ENCODE measurements at places on chromosomes 13 and 19.
A peak's percentile ranks its signal among the peaks of the same experiment; 100 is the strongest.

DNA sequence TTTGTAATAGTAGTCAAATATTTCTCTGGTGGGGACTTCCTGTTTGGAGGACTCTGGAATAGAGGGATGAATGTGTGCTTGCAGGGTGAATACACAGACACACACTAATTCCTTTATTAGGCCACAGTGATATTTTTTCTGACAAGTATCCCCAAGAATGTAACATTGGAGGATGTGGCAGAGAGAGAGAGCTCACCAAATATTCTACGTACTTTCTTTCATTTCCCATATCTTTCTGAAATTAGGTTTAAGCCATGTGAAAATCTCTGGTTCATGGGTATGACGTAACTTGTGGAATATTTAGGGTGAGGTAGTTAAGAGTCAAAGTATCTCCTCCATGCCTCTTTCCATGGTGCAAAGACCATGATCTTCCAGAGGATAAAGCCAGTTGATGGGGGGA is 463.4 kb downstream of the DIAPH3 start:
- DNase-seq: no peak

GRCh38 chr19:2976609-2977000 is 759 bp upstream of the TLE6 start:
- DNase-seq: no peak

- no peak for DNase-seq
Measured at GRCh38 chr19:35266520-35267352, 2.0 kb upstream of the USF2 start.

- DNase-seq: peak; percentile 3
Measured at GRCh38 chr19:15776991-15777970, 10.2 kb upstream of the OR10H5 start.

DNA sequence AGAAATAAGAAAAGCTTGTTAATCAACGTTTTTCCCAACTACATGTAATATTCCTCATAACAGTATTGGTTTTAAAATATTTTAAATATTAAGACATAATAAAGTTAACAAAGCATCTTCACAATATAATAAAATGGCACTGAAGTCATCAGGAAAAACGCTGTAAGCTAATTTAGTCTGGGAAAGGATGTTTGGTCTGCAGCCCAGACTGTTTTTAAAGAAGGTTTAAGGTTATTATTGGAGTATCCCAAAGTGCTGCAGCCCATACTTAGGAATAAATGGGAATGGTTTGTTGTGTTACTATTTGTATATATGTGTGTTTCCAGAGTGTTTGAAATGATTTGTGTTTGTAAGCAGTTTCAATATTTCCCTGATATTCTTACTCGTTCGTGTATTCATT is 192.8 kb upstream of the MAB21L1 start:
- DNase-seq: no peak

GRCh38 chr19:33163481-33163880 is 30.6 kb upstream of the LRP3 start:
- DNase-seq: peak; percentile 62

GRCh38 chr19:58366585-58367430 is 4.3 kb upstream of the ZNF497 start:
- no peak for DNase-seq

- no peak for DNase-seq
Measured at GRCh38 chr19:6042776-6043726, 65.1 kb upstream of the RANBP3 start.

DNA sequence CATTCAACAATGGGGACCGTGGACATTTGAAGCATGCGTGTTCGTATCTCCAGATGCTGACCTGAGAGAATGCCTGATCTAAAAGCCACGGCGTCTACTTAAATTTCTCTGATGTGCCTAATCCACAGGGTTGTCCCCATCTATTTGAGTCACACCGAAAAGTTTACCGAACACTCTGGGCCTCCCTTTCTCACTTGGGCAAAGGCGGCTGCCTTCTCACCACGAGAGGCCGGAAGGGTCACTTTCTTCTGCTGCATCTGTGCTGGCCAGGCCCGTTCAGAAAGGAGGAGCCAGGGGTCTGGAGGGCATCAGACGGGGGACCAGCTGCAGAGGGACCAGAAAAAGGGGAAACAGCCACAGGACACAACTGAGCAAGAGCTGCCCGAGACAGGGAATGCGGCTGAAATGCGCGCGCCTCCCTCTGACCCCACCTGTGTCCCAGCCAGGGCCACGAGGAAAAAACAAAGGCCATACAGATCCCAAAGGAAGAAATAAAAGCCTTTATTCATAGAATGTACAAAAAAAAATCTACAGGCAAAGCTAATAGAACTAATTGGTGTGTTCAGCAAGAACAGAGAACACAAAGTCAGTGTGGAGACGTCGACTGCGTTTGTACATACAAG is 71.3 kb upstream of the C13orf46 start:
- no peak for DNase-seq

- DNase-seq: no peak
Measured at GRCh38 chr19:21328406-21328805, 804 bp downstream of the ZNF708 start.

DNA sequence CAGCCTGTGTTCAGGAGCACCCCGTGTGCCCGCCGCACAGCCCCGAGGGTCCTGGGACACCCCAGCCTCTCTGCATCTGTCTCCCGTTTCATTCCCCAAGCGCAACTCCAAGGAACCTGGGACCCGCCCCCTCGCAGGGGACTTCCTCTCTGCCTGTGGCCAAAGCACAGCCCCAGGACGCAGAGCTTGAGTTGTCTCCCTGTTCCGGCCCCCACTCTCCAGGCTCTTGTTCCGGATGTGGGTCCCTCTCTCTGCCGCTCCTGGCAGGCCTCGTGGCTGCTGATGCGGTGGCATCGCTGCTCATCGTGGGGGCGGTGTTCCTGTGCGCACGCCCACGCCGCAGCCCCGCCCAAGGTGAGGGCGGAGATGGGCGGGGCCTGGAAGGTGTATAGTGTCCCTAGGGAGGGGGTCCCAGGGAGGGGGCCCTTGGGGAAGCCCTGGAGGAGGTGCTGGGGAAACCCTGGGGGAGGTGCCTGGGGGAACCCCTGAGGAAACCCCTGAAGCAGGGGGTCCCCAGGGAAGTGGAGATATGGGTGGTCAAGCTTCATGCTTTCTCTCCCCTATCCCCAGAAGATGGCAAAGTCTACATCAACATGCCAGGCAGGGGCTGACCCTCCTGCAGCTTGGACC is 1.3 kb downstream of the HCST start:
- peak; percentile 95 for DNase-seq

DNA sequence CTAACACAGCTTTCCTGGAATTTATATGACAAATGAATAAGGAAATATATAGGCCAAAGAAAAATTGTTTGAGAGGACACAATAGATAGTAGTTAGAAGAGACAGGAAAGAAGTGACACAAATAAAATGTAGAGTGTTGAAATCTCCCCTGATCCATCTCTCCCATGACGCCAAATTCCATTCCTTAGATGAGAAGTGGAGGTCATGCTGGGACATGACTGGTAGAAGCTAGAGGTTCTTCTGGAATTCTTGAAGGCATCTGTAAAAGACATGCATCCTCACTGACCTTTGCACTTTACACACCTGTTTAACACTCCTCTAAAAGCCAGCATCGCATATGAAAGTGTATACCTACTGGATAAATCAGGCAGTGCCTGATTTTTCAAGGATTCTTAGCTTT is 67.8 kb downstream of the DGKH start:
- no peak for DNase-seq

- DNase-seq: no peak
Measured at GRCh38 chr19:2350656-2351055, 9.4 kb upstream of the TMPRSS9 start.

DNA sequence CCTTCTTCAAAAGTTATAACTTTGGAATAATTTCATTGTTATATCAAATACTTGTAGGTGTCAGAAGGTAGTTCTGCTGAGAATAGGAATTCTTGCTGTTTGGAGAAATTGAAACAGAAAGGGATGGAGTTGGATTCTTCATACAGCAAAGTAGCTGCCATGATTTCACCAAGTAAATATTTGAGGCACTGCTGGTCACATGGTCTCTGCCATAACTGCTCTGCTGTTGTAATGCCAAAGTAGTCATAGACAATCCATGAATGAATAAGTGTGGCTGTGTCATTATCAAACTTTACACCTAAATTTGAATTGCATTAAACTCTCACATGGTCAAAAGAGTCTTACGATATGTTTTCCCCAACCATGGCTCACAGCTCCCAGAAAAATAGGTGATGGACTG is 308.6 kb downstream of the GPC6 start:
- DNase-seq: no peak

DNA sequence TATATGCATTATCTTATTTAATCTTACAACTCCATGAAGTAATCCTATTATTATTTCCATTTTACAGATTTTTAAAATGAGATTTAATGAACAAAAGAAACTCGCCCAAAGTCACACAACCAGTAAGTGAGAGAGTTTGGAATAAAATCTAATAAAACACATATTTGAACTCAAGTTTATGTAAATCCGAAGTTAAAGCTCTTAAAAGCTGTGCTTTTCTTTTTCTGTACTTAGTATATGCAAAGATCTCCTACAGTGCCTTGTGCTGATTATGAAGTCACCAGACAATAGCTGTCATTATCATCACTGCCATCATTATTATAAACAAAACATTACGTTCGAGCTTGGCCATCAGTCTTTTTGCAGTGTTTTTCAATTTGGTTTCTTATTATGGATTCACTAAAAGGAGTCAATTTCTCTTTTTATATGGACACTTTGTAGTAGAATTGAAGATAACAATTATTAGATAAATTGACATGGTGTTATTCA is 29.7 kb upstream of the ENOX1 start:
- no peak for DNase-seq

- DNase-seq: no peak
Measured at GRCh38 chr19:4477034-4477801, 5.1 kb downstream of the HDGFL2 start.

GRCh38 chr13:112575675-112576074 is 12.3 kb downstream of the TUBGCP3 start:
- DNase-seq: no peak

GRCh38 chr19:5068233-5069072 is 99.5 kb downstream of the KDM4B start:
- DNase-seq: no peak

DNA sequence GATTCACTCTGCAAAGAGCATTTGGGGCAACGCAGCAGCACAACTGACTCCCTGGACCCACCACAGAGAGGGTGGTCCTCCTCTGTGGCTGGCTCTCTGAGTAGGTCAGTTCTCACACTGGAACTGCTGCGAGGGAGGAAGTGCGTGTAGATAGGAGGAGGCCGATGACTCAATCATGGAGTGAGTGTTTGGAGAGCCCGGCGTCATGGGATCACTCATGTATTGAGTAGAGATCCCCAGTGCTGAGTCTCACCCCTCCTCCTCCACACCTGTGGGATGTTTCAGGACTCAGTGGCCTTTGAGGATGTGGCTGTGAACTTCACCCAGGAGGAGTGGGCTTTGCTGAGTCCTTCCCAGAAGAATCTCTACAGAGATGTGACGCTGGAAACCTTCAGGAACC is 8.9 kb downstream of the ZNF101 start:
- no peak for DNase-seq

GRCh38 chr13:20772401-20773131 is 1.2 kb downstream of the EEF1AKMT1 start:
- no peak for DNase-seq

DNA sequence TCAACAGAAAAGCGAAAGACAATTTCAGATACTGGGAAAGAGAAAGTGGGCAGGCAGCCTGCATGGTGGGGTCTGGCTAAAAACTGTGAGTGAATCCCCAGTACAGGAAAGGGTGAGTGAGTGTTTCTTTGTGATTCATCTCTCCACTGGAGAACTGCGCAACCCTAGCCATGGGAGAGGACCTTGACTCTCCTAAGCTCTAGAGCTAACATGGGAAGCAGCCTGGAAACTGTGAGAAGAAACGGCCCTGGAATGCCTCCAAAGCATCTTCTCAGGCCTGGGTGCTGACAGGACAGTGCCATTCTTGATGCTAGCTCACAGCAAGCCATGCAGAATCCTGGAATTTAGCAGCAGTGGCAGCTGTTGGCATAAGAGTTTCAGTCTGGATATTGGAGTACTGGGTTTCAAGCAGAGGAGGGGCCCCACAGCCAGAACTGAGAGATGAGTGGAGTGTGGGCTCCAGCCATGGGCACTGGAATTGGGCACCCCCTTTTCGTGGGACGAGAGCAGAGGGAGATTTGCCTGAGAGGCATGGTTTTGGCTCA is 18.7 kb upstream of the SLAIN1 start:
- no peak for DNase-seq

GRCh38 chr13:32592082-32592481 is 5.8 kb downstream of the PDS5B start:
- DNase-seq: no peak

GRCh38 chr13:27088619-27089018 is 83.0 kb downstream of the USP12 start:
- DNase-seq: no peak

- no peak for DNase-seq
Measured at GRCh38 chr19:39531834-39532232, 819 bp downstream of the EID2B start.

- DNase-seq: peak; percentile 77
Measured at GRCh38 chr19:10299545-10300458, 9.8 kb downstream of the ZGLP1 start.

- DNase-seq: no peak
Measured at GRCh38 chr13:70964874-70965273, 856.6 kb upstream of the KLHL1 start.

DNA sequence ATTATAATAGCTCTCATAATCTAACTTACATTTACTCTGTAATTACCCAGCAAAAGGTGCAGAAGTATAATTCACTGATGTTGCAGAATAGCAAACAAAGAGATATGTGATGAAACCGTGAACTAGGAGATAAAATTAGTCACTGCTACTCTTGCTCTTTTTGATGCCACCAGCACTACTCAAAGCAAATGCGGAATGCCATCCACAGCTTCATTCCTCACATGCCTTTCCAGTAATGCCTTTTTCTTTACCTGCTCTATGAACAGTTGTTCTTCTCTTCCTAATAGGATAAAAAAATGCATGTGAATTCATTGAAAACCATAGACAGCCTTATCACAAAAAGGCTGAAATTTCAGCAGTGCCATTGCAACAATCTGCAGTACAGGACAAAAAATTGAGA is 1129.5 kb downstream of the DIAPH3 start:
- no peak for DNase-seq

GRCh38 chr19:57389194-57389729 is 392 bp upstream of the ZNF548 start:
- DNase-seq: no peak

DNA sequence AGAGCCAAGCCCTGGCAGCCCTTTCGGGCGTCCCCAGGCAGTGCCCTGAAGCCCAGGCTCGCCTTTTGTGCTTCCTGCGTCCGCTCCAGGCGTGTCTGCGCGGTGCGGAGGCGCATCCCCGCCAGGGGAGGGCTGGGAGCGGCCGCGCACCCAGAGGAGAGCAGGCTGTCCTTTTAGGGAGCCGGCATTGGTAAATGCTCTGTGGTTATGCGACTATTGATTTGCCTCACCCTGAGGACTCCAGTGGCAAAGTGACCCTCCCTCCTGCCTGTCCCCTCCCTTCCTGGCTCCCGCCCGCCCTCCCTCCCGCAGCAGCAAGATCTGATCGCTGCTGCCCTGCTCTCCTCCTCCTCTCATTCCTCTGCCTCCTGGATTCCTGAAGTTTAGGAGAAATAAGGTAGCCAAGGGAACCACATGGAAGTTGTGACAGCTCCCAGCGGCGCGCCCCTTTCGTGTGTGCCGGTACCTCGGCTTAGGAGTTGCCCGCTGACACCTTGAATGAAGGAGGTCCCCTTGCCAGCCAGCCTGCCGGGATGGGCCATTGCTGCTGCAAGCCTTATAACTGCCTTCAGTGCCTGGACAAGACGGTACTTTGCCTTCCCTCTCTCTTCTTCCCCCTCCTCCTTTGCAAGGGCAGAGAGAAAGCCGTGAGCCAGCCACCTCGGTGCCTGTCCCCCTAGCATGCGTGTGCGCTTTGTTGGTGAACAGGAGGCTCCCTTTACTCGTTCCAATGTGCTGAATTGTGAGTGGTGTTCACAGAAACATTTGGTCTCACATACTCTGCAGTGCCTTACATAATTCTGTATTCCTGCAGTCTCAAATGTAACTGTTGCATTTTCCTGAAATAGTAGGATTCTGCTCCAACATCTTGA is 166.9 kb downstream of the SLC7A1 start:
- DNase-seq: no peak
